ENCODE measurements at places on chromosomes 7 and 10.
A peak's percentile ranks its signal among the peaks of the same experiment; 100 is the strongest.

GRCh38 chr7:84508606-84509005 lies 314.0 kb upstream of the SEMA3A start:
- no peak for DNase-seq

- no peak for DNase-seq
Measured at GRCh38 chr7:121966276-121966934, 93.4 kb downstream of the PTPRZ1 start.

GRCh38 chr7:91852263-91852741 lies 28.2 kb downstream of the MTERF1 start:
- peak; percentile 38 for DNase-seq

GRCh38 chr7:26624839-26625238 lies 239.6 kb downstream of the SKAP2 start:
- DNase-seq, result no peak

DNA sequence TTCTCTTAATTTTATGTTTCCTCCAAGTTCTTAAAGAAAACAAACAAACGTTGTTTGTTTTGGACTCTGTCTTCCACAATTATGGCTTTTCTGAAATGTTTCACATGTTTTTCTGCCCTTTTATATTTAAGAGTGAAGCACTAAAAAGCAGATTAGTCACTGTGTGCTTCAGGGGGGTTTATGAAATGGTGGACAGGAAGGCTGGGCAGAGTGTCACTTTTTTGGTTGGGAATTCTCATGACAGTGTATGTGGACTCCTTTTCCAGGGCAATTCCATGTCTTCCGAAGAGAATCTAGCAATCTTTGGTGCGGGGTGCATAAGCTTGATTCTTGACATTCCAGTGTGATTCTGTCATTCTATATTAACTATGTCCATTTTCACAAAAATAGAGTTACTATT lies 669.4 kb downstream of the PARD3 start:
- DNase-seq, result no peak

GRCh38 chr10:10792681-10793080 lies 225.0 kb upstream of the CELF2 start:
- no peak for DNase-seq

DNA sequence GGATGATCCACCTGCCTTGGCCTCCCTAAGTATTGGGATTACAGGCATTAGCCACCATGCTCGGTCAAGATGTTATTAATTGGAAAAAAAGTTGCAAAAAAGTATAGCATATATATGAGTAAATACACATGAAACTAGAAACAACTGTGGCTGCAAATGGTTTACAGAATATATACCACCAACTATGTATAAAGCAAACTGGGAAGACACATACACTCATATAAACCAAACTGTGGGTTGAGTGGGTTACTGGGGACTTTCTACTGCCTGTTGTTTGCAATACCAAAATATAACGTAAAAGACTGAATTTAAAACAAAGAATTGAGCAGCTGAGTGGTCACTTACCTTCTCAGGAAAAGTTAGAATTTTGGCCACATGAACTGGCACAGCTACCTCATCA lies 8.1 kb downstream of the POLR3A start:
- no peak for DNase-seq

GRCh38 chr7:32058002-32058401 lies 12.2 kb downstream of the PDE1C start:
- no peak for DNase-seq

DNA sequence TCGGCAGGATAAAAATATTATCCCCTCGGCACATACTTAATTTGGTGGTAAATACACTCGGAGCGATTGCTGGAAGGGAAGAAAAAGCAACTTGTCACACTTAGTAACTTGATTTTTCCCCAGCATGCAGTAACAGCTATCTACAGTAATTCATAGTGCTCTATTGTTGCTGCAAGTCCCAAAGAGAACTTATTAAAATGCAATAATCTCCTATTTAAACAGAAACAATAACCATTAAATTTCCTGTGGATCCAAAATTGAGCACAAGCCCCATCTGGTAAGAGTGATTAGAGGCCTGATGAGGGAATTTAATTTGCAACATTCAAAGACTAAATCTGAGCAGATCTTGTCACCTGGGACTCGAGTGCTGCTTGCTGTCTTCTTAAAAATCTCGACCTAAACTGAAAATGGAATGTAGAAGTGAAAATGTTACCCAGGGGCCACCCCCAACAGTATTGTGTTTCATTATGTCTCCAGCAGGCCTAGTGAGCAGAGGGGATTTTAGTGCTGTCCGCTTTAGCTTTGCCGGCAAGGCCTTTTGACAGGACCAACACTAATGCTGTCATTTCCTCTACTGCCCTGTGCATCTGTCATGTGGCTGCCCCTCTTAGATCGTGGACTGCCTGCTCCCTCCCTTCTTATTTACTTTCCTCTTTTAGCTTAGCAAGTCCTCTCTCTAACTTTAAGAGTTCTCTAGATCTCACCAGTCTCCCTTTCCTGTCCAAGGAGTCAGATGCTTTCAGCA lies 639.7 kb downstream of the AUTS2 start:
- peak; percentile 94 for DNase-seq

DNA sequence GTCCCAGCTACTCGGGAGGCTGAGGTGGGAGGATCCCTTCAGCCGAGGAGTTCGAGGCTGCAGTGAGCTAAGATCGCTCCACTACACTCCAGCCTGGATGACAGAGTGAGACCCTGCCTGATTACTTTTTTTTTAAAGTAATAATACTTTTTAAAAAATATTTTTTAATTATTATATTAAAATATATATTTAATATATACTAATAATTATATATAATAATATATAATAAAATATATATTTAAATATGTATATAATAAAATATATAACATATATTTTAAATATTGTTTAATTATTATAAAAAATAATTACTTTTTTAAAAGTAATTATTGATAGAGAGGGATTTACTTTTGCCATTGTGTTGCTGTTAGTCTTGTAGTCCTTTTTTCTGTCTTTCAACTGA lies 169.2 kb downstream of the GALNT17 start:
- DNase-seq, result no peak

DNA sequence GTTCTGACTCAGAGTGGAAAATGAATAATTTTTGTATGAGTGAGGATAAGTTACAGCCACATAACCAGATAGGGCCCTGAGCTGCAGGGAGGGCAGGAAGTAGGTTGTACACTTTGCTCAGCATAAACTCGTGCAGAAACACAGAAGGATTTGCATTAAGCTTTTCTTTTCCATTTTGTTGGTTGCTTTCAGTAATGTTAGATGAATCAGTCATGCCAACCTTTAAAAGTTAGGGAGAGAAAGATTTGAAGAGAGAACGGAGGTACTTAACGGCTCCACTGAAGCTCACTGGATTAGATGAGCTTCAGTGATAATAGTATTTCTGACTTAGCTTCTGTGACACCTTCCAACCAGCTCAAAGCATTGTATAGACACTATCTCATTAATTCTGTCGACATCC lies 348.1 kb downstream of the GATA3 start:
- DNase-seq, result no peak

DNA sequence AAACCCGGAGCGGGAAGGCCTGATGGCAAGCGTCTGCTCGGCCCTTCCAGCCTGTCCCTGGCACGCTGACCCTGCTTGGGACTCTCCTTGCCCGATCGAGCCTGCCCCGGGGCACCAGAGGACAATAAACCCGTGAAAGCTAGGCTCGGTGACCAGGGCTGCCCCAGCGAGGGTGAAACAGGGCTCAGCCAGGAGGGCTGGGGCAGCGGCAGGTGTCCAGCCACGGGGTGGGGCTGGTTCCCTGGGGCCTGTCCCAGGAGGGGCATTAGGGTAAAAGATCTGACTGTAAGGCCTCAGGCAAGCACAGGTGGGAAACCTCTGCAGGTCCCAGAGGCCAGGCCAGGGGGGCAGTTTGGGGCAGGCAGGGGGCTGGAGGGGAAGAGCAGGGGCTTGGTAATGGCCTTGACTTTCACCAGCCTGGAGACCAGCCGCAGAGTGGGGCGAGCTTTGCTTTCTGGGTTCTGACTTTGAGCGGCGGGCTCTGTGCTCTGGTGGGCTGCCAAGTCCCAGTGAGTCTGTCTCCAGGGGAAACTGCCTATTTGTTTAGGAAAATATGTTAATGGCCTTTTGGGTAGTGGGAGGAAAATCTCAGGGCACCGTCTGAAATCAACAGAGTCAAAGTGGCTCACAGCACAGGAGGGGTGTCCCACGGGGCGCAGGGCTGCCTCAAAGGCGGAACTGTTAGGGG lies 68.2 kb upstream of the INPP5A start:
- DNase-seq, result no peak

DNA sequence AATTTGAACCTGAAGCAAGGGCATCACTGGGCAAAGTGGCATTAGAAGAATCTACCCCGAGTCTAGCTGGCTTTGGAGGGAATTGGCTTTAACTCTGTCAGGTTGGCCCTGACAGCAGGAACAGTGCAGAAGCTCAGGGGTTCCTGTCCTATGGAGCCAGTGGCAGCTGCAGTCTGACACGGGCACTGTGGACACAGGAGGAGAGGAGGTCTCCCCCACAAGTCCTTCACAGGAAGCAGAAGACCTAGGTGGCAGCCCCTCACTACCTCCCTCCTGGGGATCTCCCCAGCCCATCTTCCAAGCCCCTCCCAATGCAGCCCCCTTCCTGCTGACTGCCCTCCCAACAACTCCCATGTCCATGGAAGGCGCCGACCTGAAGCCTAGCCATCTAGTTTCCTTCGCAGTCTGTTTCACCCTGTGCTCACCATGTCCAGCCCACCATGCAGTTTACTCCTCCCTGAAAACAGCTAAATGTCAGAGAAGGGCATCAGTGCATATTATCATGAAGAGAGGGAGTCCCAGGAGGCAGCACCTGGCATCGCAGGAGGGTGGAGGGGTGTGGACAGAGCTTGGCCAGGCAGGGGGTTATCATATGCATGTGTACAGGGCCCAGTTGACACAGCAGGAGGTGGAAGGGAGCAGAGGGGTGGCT lies 17.9 kb upstream of the GDF10 start:
- DNase-seq, result no peak

GRCh38 chr10:116067825-116068224 lies 205.2 kb downstream of the GFRA1 start:
- no peak for DNase-seq

- DNase-seq, result peak; percentile 39
Measured at GRCh38 chr7:48424731-48425130, 253.5 kb downstream of the ABCA13 start.

DNA sequence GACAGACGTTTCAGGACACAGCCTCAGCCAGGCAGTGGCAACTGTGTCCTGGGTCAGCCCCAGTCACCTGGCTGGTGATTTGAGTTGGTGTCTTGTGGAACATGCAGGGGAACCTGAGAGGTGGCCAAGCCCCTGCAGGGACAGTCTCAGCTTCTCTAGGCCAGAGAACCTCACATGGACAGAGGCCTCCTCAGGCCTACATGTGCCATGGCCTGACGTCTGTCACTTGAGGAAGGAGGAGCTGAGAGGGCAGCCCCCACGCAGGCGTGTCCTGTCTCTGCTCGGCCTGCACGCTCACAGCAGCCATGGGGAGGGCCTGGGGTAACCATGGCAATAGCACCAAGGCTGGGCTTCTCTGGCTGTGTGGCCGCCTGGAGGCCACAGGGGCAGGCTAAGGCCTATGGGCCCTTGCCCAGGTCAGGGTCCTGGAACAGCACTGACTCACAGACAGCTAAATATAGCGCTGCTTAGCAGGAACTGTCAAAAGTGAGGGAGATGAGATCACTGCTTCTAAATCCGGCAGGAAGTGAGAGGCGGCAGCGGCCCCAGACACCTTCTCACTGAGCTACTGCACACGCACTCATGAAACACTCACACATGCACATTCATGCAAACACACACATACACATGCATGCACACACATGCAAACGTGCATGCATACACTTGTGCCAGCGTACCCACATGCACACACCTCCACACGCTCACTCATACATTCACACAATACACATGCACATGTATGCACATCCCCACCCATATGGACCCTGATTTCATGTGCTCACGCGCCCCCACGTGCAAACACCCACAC lies 57.0 kb downstream of the YKT6 start:
- DNase-seq, result peak; percentile 91

GRCh38 chr10:116715839-116716377 lies 26.5 kb downstream of the HSPA12A start:
- DNase-seq, result no peak

DNA sequence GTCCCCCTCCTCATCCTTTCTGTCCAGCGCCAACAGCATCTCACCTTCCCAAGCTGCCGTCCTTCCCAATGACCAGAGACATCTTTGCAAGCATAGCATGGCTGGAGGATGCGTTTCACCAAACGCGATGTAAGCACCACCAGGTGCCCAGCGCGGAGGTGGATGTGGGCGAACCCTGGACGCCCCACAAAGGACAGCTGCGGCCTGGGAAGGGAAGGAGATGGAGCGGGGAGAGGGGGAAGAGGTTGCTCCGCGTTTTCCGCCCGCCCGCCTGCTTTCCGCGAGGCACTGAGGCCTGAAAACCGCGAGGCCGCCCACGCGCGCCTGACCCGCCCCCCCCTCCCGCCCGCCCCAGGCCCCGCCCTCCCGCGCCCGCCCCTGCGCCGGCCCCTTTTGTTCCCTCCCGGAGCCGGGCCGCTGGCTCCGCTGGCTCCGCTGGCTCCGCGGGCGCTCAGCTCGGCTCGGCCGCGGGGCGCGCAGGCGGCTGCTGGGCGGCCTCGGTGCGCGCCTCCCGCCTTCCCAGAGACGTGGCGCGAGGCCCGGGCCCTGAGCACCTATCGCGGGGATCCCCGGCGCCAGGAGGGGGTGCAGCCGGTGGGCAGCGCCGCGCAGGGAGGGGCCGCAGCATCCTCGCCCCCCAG lies at the start of gene CLIP2:
Gene CLIP2, plus strand, starts transcription at position 390 of the 641 bp plus-strand sequence. CDS start 28,140 bp downstream, outside the sequence.
- DNase-seq, result peak; percentile 88

GRCh38 chr10:123883673-123884320 lies 7.8 kb downstream of the CPXM2 start:
- DNase-seq, result no peak

- peak; percentile 9 for DNase-seq
Measured at GRCh38 chr10:130146042-130146441, 9.9 kb downstream of the GLRX3 start.

DNA sequence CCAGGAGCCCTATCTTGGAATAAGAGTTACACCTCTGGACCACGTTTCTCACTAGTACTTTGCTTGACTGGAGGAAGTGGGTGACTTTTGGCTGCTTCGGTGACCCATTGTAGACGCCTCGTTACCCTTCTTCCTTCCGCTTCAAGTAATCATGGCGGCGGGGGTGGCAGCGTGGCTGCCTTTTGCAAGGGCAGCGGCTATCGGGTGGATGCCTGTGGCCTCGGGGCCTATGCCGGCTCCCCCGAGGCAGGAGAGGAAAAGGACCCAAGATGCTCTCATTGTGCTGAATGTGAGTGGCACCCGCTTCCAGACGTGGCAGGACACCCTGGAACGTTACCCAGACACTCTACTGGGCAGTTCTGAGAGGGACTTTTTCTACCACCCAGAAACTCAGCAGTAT lies 1.5 kb downstream of the KCND2 start:
- DNase-seq, result no peak

DNA sequence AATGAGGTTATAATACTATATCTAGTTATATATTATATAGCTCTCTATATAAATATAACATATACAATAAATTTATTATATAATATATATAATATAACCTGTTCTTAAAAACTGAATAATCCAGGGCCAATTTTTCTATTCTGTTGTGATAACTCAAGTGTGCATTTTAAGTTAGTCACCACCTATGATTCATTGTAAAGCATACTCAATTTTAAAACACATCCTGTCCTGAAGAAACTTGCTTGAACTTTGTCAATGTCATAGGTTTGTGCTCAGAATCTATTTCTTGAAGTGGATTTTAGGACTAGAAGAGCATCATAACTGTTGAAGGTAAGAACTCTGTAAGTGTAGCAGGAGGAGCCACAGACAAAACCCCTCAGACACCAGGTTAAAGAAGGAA lies 1209.8 kb downstream of the REEP3 start:
- no peak for DNase-seq

Measured in GM12865 (cell line).